ENCODE measurements at places on chromosomes 6 and 20.
A peak's percentile ranks its signal among the peaks of the same experiment; 100 is the strongest.

DNA sequence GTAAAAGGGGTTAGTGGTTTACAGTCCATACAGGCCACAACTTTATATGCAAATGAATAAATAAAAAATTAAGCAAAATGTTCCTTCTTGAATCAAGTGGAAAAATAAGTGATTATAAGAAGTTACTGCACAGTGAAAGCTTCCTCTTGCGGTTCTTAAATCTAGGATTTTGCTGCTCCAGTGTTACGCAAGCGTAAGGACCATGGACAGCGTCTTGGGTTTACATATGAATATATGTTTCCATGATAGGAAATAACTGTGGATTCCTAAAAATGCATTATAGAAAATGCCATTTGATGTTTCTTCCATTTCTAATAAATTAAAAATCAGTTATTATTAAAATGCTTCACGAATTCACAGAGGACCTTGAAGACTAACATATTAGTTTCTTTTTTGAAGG is 176.6 kb upstream of the POU3F2 start:
- DNase-seq = peak; percentile 42

- DNase-seq = peak; percentile 31
These were observed 151.2 kb upstream of the TAB2 start for GRCh38 chr6:149166336-149166735.

DNA sequence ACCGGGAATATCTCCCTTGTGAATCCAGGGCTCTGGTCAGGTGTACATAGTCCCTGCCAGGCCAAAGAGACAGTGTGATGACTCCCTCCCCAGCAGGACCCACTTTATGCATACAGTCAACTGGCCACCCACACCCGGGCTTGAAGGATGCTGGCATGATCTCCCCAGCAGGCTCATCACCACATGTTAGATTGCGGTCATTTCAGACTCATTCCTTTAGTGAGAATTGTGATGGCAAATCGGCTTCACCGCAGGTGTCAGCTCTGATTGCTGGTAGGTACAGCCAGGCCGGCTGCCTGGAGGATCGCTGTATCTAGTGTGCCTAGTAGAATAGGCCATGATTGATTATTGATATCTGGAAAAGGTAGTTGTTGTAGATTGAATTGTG is 24.5 kb downstream of the CD83 start:
- DNase-seq = no peak

DNA sequence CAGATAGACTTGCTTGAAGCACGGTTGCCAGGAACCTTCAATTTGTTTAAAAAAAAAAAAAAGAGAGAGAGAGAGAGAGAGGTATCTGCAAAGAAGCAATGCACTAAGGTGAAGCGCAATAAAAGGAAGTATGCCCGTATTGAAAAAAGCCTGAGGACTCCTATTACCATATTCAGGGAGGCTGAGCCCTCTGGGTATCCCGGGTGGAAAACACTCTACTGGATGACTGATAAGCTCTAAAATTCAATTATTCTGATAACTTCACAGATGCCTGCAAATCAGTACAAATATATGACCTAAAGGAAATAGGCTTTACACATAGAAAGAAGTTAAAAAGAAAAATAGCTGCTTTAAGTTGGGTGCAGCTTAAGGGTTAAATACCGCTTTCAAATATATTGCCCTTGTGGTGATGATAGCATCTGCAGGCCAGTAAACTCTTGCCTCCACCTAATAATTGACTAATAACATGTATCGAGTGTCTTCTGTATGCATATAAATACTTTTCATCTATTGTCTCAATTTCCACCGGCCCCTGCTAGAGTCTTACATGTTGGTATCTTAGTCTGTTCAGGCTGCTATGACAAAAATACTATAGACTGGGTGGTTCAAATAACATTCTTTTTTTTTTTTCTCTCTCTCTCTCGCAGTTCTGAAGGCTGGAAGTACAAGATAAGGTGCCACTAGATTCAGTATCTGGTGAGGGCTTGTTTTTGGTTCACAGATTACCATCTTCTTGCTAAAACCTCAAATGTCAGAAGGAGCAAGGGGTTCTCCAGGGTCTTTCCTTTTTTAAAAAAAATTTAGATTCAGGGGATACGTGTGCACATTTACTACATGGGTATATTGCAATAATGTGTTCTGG is 187.4 kb upstream of the JARID2 start:
- no peak for DNase-seq

GRCh38 chr6:138418118-138418742 is 14.2 kb downstream of the HEBP2 start:
- DNase-seq = no peak
